Endothelial cell of umbilical vein (primary cell): ENCODE measurements at places on chromosomes 2 and 18. TPM values are rescaled to one million over a fixed set of nuclear protein-coding genes. Genes with fewer than 3 reads are reported as not detected.

- DNase-seq: no peak
These were observed 136.9 kb downstream of the EPHA4 start for GRCh38 chr2:221435171-221435570.

- no peak for DNase-seq
These were observed 67.7 kb downstream of the TAF4B start for GRCh38 chr18:26293982-26294381.

DNA sequence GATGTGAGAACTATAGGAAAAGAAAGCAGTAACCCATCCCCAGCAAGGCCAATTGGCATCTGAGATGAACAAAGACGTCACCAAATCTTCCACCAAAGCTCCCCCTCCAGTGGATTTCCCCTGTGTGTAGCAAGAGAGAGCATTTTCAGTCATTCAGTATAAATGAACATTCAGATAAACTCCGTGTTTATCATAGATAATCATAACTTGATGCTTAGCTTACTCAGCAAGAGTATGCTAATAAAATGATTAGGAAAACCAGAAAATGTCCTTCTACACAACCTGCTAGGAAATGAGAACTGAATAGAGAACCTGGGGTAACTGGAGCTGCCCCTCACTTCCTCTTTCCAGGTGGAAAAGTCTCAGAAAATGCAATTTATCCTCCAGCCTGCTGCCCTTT, 198.0 kb upstream of the CCDC150 start:
- no peak for DNase-seq

DNA sequence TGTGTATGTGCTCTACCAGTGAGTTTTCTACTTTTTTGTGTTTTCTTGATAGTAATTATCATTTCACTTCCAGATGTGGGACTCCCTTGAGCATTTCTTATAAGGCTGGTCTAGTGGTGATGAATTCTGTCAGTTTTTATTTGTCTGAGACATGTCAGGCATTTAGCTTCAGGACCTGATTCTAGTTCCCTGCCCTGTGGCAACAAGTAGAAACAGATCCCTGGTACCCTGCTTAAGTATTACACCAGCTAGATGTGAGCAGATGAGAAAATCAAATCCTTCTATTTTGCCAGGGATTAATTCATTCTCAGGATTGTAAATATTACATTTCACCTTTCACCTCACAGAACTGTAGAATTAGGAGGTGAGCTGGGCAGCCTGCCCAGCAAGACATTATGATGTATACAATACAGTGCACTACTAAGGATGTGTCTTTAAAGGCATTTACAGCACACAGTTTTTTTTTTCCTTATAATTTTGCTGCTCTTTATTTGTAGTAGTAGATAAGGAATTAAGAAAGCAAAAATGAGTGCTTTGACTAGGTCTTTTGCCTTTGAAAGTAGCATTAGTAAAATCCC, 35.1 kb downstream of the GALM start:
- no peak for DNase-seq

DNA sequence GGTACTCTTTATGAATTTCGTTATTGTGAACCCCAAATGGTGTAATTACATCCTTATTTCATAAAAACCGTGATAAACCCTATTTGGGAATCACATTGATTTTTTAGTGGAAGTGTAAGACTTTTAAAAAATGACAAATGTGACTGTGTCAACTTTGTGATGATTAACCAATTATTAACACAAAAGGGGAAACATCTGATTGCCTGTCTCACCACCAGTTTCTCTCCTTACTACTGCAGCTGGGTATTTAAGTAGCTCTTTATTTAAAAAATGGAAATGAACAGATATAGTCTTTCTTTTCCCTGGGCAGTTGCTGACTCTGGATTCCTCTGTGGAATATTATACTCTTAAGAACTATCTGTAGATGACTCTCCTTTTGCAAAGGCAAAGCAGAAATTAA, 11.6 kb upstream of the RPE start:
- no peak for DNase-seq

DNA sequence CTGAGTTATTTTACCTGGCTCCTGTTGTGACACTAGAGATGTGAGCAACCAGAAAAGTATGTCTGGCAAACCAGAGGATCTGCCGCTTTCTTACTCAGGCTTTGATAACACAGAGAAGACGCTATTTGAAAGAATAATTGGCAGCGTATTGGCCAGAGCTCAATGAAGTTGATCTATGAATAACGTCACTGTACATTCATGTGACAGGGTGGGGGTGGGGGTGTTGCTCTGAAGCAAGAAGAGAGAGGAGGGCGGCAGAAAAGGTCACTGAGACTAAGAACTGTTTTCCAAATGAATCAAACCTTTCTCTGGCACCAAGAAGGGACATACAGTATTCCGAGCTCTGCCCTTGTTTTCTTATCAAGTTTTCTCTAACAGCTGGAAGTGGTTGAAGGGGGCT, 1.7 kb upstream of the ONECUT2 start:
- DNase-seq: no peak

The DSC2 gene
- not detected in 2 replicates for total RNA-seq

The CCDC68 gene
- total RNA-seq: 1.0 and 2.9 TPM in 2 replicates

DNA sequence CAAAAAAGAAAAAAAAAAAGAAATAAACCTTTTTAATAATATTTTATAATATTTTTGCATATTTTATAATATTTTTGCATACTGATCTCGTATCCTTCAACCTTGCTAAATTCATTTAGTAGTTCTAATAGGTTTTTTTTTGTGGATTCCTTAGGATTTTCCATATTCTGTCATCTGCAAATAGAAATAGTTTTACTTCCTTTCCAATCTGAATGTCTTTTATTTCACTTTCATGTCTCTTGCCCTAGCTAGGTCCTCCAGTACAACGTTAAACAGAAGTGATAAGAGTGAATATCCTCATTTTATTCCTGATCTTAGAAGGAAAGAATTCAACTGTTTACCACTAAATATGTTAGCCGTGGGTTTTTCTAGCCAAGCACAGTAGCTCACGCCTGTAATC, 13.7 kb downstream of the LMAN2L start:
- DNase-seq: no peak

GRCh38 chr2:134911400-134911785, 7.2 kb upstream of the CCNT2 start:
- no peak for DNase-seq

The NPPC gene
- not detected in 2 replicates for total RNA-seq

GRCh38 chr2:222372993-222373392, 51.4 kb upstream of the SGPP2 start:
- DNase-seq: no peak

The MAP3K19 gene
- total RNA-seq: not detected in 2 replicates

DNA sequence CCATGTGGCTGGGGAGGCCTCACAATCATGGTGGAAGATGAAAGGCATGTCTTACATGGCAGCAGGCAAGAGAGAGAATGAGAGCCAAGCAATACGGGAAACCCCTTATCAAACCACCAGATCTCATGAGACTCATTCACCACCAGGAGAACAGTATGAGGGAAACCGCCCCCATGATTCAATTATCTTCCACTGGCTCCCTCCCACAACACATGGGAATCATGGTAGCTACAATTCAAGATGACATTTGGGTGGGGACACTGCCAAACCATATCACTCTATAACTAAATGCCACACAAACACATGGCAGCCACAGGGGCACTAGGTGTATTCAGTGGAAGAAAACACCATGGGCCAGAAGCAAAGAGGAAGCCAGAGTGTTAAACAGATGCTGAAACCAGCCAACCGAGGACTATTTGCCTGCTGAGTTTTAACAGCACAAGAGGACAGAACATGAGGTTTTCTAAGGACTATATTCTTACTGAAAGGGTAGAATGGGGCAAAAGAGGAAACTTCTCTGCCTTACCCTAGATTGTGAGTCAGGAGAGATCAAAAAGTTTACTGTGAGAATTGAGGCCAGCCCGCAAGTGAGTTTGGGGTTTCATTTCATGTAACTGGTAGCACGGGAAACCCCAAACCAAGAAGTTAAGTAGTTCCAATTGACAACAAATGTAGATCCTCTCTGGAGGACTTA, 49.2 kb downstream of the SIGLEC15 start:
- DNase-seq: no peak
